ENCODE measurements at places on chromosomes 16 and 17.

GRCh38 chr16:58461056-58461455, 38.9 kb upstream of the NDRG4 start:
- no peak for DNase-seq

DNA sequence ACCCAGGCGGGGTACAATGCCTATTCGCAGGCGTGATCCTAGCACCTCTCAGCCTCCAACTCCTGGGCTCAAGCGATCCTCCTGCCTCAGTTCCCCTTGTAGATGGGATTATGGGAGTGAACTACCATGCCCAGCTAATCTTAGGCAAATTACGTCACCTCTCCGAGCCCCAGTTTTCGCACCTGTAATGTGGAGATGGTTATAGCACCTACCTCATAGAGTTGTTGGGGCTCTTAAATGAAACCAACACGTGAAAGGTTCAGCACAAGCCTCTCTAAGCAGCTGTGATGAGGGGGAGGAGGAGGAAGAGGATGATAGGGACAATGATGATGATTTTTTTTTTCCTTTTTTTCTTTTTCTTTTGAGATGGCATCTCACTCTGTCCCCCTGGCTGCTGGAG, 59.9 kb downstream of the ABR start:
- no peak for DNase-seq

DNA sequence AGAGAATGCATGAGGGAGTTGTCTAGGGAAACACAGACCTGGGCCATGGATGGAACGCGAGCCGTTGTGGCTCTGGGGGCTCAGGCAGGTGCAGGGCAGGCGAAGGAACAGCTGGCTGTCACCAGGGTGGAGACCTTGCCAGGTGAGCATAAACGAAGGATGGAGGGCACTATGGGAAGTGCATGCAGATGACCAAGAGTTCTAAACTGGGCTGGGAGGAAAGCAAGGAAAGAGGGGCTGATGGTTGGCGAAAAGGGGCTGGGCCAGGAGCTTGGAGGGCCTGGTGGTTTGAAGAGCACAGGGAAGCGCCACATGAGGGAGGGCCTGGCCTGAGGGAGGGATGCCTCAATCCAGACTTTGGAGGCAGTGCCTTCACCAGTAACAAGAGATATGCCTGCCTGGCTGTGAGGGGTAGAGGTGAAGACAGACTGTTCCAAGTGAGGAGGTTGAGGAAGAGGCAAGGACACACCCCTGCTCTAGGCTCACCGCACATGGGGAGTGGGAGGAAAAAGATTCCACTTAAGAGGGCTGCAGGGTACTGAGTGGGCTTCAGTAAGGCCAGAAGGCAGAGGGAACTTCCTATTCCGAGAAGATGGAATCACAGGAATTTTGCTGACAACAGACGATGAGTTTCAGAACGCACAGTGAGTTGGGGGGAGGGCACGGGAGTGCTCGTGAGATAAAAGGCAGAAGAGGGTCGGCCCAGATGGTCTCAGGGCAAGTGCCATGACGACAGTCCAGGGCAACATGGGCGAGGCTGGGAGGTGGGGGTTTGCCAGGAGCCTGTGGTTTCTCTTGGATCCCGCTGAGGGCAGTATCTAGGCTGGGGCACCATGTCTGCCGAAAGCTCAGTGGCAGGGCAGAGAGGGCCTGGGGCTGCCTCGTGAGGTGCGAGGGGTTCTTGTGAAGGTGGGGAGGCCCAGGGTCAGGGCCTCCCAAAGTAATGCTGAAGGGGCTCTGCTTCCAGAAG, 20.6 kb downstream of the B9D1 start:
- DNase-seq = no peak

DNA sequence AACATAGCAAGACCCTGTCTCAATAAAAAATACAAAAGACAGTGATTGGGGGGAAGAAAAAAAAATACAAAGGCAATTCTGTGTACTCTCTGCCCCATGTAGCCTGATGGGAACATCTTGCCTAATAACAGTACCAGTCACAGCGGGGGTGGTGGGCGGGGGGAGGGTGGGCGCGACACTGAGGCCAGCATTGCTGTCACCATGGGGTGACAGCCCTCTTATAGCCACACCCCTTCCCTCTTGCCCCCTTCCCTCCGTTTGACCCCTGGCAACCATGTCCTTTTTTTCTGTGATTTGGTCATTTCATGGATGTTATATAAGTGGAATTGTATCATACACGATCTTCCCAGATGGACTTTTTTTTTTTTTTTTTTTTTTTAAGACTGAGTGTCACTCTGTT, 80.9 kb downstream of the DNAH17 start:
- DNase-seq = no peak

GRCh38 chr17:9924735-9925191, 19.7 kb upstream of the RCVRN start:
- peak; percentile 72 for DNase-seq
